Kidney capillary endothelial cell (primary cell): ENCODE measurements at places on chromosomes 6 and 20.

GRCh38 chr6:133841176-133841575, 47.7 kb upstream of the TCF21 start:
- DNase-seq, result no peak

DNA sequence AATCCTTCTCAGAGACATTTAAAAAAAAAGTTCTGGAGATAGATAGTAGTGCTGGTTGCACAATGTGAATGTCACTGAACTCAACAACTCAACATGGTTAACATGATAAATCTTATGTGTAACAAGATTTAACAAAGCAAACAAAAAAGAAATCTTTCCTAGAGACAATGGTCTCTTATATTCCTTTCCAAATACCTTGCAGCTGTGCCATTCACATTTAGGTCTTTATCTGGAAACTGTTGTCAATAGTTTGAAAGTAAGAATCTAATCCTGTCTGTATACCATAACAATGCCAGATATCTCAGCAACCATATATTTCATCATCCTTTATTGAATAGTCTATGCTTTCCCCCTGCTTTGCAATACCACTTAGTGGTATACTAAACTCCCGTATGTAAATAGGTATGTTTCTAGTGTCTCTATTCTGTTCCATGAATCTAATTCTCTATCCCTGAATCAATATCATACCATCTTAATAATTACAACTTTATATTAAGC, 2.1 kb downstream of the SERAC1 start:
- no peak for DNase-seq

- DNase-seq, result no peak
Measured at GRCh38 chr6:98839781-98840361, 5.5 kb downstream of the POU3F2 start.

DNA sequence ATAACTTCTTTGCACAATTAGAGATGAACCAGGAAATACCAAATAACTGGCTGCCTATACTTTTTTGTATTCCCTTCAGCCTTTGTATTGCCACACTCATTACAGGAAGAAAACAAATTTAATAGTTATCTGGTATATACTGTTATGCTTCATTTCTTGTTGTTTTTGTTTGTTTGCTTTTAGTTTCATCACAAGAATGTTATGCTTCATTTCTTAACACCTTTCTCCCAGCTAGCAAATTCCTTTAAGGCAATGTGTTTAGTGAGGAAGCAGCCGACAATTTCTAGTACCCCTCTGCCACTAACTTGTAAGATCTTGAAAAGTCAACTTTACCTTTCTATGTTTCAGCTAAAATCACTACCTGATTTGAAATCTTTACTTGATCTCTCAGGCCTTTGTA, 1.4 kb downstream of the NCOA6 start:
- no peak for DNase-seq

- DNase-seq, result no peak
Measured at GRCh38 chr6:140897804-140898573, 1234.7 kb upstream of the GJE1 start.

DNA sequence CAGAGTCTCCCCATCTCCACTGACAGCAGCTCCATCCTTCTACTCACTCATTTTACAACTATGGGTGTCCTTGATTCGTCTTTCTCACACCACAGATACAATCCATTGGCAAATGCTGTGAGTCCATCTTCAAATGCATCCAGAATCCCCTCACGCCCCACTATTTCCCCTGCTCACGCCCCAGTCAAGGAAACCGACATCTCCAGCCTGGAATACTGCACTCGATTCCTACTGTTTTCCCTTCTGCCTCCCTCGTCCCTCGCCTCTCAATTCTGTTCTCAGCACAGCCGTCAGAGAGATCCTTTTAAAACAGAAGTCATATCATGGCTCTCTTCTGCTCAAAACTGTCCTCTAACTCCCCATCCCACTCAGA, 4.7 kb downstream of the HLA-B start:
- no peak for DNase-seq

GRCh38 chr20:14555676-14556075, 218.3 kb upstream of the FLRT3 start:
- DNase-seq, result no peak
